ENCODE measurements at places on chromosomes 11 and 22.

DNA sequence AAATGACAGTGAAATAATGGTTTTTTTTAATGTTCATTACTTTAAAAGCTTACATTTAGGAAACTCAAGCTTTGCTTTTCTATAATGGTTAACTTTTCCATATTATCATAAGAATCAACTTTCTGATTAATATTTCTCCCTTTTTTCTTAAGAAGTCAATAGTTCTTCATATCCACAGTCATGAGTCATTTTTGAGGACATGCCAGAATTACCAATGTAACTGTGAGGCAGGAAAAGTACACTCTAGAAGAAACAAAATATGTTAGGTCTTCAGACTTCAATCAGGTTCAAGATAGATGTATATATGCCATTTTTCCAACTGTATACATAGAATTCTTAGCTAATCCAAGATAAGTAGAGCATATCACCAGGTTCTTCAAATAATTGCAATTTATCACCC is 10.9 kb downstream of the MS4A6A start:
- DNase-seq = no peak

- no peak for DNase-seq
Measured at GRCh38 chr11:8209208-8209807, 40.5 kb upstream of the RIC3 start.

DNA sequence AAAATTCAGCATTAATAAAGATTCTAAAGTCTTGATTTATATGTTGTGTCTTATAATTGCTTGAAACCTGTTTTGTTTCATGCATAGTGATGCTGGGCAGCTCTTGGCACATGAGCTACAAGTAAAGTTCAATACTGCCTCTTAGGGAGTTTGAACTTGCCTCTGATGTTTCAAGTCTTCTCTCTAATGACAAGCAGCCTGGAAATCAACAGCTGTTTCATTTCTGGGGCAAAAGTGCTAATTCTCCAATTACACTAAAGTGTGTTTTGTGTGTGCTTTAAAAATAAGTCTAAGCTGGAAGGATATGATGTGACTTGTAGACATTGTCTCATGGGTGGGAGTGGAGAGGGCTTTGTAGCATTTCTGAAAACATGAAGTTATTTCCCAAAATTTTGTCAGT is 23.7 kb upstream of the SESN3 start:
- no peak for DNase-seq

- no peak for DNase-seq
Measured at GRCh38 chr22:27220339-27220738, 563.0 kb downstream of the MIAT start.

GRCh38 chr11:37087650-37088572 is 489.9 kb upstream of the RAG2 start:
- no peak for DNase-seq

- no peak for DNase-seq
Measured at GRCh38 chr11:196786-197731, 4.2 kb downstream of the SCGB1C1 start.

- no peak for DNase-seq
Measured at GRCh38 chr22:19822301-19823117, 32.2 kb downstream of the GNB1L start.

DNA sequence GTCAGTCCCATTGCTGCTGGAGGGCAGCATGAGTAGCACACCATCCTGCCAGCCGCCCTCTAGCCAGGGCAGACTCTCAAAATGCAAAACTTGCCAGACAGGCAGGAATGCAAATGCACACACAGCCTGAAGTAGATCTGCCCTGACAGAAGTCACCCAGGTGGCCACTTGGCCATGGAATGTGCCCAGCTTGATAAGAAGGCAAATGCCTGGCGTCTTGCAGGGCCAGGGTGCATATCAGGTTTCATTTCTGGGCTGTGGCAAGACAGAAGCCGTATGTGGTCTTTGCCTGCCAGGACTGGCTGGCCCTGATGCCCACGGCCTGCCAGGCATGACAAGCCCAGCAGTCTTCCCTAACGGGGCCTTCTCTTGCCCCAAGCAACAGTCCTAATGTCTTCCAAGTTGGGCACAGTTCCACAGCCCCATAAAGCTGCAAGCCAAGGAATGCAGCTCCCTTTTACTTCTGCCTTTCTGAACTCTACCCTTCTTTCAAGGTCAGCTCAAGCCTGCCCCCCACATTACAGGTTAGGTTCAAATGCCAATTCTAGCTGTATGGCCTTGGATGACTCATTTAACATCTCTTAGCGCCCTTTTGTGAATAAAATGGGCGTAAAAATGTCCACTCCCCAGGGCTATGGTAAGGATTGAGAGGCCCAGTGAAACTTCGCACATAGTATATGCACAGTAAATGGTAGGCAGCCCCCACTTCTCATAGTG is 29.7 kb downstream of the POU2AF3 start:
- no peak for DNase-seq
